CD8-positive, alpha-beta memory T cell (primary cell): ENCODE measurements at places on chromosomes 11 and 22.
A peak's percentile ranks its signal among the peaks of the same experiment; 100 is the strongest.

GRCh38 chr11:66559142-66559865 lies 9.1 kb downstream of the CTSF start:
- no peaks in the 10 kb centered on the region for H3K27me3 ChIP-seq
- no peaks in the 10 kb centered on the region for H3K36me3 ChIP-seq
- peaks cover 5% of the 10 kb centered on the region for H3K4me1 ChIP-seq

DNA sequence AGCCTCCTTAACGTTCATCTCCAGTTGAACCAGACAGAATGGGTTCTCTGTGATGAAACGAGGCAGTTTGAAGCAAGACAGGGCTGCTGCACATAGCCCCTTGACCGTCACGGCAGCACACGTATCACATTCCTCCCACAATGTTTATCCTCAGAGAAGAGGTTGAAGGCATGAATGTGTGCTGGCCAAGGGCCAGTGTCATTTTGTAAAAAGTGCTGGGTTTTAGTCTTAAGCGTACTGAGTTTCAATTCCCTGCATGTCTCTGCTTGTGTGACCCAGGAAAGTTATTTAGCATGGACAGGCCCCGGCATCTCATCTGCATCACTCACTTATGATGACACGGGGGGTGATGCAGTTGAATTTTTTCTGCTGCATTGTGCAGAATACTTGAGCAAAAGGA lies 31.6 kb downstream of the TTC12 start:
- no peaks in the 10 kb centered on the region for H3K27me3 ChIP-seq
- no peak overlapping the region for H3K27ac ChIP-seq
- H3K4me3 ChIP-seq: no peak overlapping the region

GRCh38 chr11:6640985-6641701 lies 14.5 kb downstream of the DCHS1 start:
- no peak overlapping the region for H3K4me3 ChIP-seq
- H3K4me1 ChIP-seq: peaks cover 27% of the 10 kb centered on the region
- DNase-seq: no peak

DNA sequence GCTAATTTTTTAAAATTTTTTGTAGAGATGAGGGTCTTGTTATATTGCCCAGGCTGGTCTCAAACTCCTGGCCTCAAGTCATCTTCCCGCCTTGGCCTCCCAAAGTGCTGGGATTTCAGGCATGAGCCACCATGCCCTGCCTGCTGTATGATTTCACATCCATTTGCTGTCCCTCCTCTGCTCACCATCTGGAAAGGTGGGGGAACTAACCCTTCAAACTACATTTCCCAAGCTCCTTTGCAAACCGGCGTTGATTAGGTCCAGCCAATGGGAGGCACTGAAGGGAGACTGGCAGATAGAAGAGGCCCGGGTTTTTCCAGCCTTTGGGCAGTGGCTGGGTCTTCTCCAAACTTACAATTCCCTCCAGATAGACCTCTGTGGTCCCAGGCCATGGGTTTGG lies 19.3 kb downstream of the RFPL1 start:
- H3K4me3 ChIP-seq: no peak overlapping the region
- H3K27ac ChIP-seq: no peak overlapping the region

GRCh38 chr11:94897330-94897768 lies 76.0 kb downstream of the CWC15 start:
- no peak overlapping the region for H3K27ac ChIP-seq
- H3K27me3 ChIP-seq: no peaks in the 10 kb centered on the region
- DNase-seq: no peak
- H3K36me3 ChIP-seq: no peaks in the 10 kb centered on the region

- H3K4me1 ChIP-seq: peaks cover 30% of the 10 kb centered on the region
- H3K4me3 ChIP-seq: peak overlapping the region; percentile 41
- H3K27me3 ChIP-seq: peaks cover 9% of the 10 kb centered on the region
- no peak overlapping the region for H3K27ac ChIP-seq
Measured at GRCh38 chr11:726278-727220, 20.5 kb downstream of the EPS8L2 start.

GRCh38 chr11:17014833-17015626 lies 816 bp upstream of the PLEKHA7 start:
- H3K27ac ChIP-seq: no peak overlapping the region
- no peaks in the 10 kb centered on the region for H3K4me1 ChIP-seq
- DNase-seq: peak; percentile 13
- H3K27me3 ChIP-seq: peaks cover 6% of the 10 kb centered on the region
- H3K36me3 ChIP-seq: no peaks in the 10 kb centered on the region
- H3K4me3 ChIP-seq: peak overlapping the region; percentile 66

GRCh38 chr11:9853929-9854552 lies 190.2 kb downstream of the SWAP70 start:
- H3K27me3 ChIP-seq: no peaks in the 10 kb centered on the region
- peaks cover 11% of the 10 kb centered on the region for H3K4me1 ChIP-seq
- H3K27ac ChIP-seq: no peak overlapping the region
- H3K4me3 ChIP-seq: no peak overlapping the region

GRCh38 chr11:13448876-13449275 lies 14.1 kb downstream of the BTBD10 start:
- H3K4me1 ChIP-seq: peaks cover 10% of the 10 kb centered on the region
- H3K27me3 ChIP-seq: no peaks in the 10 kb centered on the region
- H3K27ac ChIP-seq: no peak overlapping the region
- H3K4me3 ChIP-seq: no peak overlapping the region
- no peak for DNase-seq
- no peaks in the 10 kb centered on the region for H3K36me3 ChIP-seq

DNA sequence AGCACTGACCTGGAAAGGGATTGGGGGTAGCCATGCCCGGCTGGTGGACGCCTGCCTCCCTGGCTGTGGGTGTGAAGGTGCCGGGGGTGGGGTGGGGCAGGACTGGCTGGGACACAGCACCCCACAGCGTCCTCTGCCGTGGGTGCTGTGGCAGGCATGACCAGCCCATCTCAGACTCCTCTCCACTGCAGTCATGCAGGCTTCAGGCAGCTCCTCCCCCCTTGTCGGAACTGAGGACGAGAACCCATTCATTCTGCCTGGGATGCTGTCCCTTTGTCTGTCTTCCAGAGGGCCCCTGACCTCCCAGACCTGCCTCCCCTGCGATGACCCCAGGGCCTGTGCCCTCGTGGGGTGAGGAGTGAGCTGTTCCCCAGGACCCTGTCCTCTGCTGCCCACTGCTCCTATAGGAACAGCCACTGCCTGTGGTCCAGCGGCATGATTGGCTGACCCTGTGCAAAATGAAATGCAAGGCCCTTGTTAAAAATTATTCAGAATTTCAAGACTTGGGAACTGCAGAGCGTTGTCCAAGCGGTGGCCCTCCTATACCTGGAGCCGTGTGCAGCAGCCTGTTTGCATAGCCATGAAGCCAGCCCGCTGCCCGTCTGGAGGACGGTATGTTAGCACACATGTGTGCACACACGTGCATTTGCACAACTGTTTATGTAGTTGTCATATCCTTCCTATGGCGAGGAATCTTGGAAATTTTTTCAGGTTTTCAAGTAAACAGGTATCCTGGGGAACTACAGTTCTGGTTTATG lies 1122.3 kb downstream of the BRD1 start:
- H3K27me3 ChIP-seq: no peaks in the 10 kb centered on the region
- no peak overlapping the region for H3K27ac ChIP-seq
- H3K4me1 ChIP-seq: no peaks in the 10 kb centered on the region
- H3K4me3 ChIP-seq: no peak overlapping the region

DNA sequence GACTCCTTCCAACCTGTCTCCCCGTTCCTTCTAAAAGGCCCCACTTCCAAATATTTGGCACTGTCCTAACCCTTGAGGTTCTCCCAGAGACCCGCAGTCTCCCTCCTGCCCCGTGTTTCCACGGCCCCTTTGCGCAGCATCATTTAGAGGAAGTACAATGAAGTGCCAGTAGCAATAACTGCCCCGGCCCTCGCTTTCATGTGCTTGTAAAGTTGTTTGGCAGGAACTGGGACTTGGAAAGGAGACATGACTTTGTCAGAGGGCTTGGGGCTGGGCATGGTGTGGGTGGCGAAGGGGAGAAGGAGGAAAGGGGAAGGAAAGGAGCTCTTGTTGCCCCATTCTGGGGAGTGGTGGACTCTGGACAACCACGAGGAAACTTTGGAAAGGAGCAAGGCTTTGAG lies 2.6 kb downstream of the CD44 start:
- H3K27ac ChIP-seq: peak overlapping the region; percentile 95
- H3K4me1 ChIP-seq: peaks cover 65% of the 10 kb centered on the region
- H3K27me3 ChIP-seq: no peaks in the 10 kb centered on the region
- H3K36me3 ChIP-seq: no peaks in the 10 kb centered on the region
- peak overlapping the region; percentile 82 for H3K4me3 ChIP-seq

- no peak overlapping the region for H3K27ac ChIP-seq
- DNase-seq: no peak
- no peaks in the 10 kb centered on the region for H3K4me1 ChIP-seq
Measured at GRCh38 chr11:134638796-134639430, 226.9 kb upstream of the B3GAT1 start.

- peak overlapping the region; percentile 61 for H3K4me3 ChIP-seq
- no peak for DNase-seq
- no peaks in the 10 kb centered on the region for H3K27me3 ChIP-seq
- H3K4me1 ChIP-seq: peaks cover 13% of the 10 kb centered on the region
- H3K36me3 ChIP-seq: no peaks in the 10 kb centered on the region
Measured at GRCh38 chr22:25111579-25112517, 87.8 kb upstream of the CRYBB3 start.

DNA sequence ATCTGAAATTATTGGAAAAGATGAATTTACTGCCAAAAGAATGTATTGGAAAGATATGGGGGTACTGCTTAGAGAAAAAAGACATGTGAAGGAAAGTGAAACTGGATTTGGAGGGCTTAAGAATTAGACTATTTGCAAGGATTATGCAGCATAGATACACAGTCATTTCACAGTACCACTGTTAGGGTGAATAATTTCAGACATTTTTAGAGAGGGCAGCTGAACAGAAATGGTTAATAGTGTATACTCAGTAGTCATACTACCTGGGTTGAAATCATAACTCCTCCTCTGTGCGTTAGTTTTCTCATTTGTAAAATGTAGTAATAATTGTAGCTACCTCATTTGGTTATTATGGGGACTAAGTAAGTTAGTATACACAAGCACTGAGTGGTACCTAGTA lies 33.0 kb downstream of the GAS2 start:
- H3K36me3 ChIP-seq: no peaks in the 10 kb centered on the region
- H3K4me1 ChIP-seq: no peaks in the 10 kb centered on the region
- H3K27ac ChIP-seq: no peak overlapping the region
- no peak overlapping the region for H3K4me3 ChIP-seq

GRCh38 chr11:22339611-22340010 lies 1.4 kb downstream of the SLC17A6 start:
- H3K36me3 ChIP-seq: no peaks in the 10 kb centered on the region
- no peak overlapping the region for H3K27ac ChIP-seq
- no peak overlapping the region for H3K4me3 ChIP-seq
- no peak for DNase-seq
- H3K27me3 ChIP-seq: peaks cover 36% of the 10 kb centered on the region
- no peaks in the 10 kb centered on the region for H3K4me1 ChIP-seq

- H3K27ac ChIP-seq: no peak overlapping the region
- DNase-seq: no peak
- H3K4me1 ChIP-seq: no peaks in the 10 kb centered on the region
- peaks cover 30% of the 10 kb centered on the region for H3K36me3 ChIP-seq
Measured at GRCh38 chr11:47318166-47318565, 34.3 kb downstream of the MYBPC3 start.

- no peaks in the 10 kb centered on the region for H3K4me1 ChIP-seq
- no peaks in the 10 kb centered on the region for H3K27me3 ChIP-seq
- H3K36me3 ChIP-seq: no peaks in the 10 kb centered on the region
- H3K4me3 ChIP-seq: no peak overlapping the region
- no peak for DNase-seq
- H3K27ac ChIP-seq: no peak overlapping the region
Measured at GRCh38 chr11:95531116-95531515, 258.5 kb downstream of the FAM76B start.

DNA sequence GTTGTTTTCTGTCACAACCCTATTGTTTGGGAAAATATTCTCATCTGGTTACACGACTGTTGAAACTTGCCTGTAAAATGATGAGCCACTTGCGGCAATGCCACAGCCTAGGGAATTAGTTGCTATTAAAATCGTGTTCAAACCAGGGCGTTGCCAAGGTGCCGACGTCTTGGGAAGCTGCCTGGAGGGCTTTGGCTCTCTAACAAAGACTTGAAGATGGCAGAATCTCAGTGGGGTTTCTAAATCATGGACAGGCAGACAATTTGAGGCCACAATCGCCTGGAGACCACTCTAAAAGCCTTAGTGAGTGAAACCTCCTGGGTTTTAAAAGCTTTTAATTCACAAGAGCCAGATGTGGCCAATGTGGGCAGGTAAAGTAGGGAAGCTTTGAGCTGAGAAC lies 117.2 kb upstream of the BMAL1 start:
- no peaks in the 10 kb centered on the region for H3K27me3 ChIP-seq
- no peak overlapping the region for H3K4me3 ChIP-seq
- DNase-seq: no peak
- H3K27ac ChIP-seq: no peak overlapping the region

GRCh38 chr11:94402355-94402754 lies 1.1 kb upstream of the GPR83 start:
- no peaks in the 10 kb centered on the region for H3K36me3 ChIP-seq
- no peak overlapping the region for H3K27ac ChIP-seq
- no peak overlapping the region for H3K4me3 ChIP-seq
- H3K4me1 ChIP-seq: no peaks in the 10 kb centered on the region
- peaks cover 3% of the 10 kb centered on the region for H3K27me3 ChIP-seq

GRCh38 chr22:39247361-39247760 lies 2.6 kb upstream of the PDGFB start:
- no peak for DNase-seq
- no peak overlapping the region for H3K27ac ChIP-seq
- no peaks in the 10 kb centered on the region for H3K36me3 ChIP-seq

- no peaks in the 10 kb centered on the region for H3K36me3 ChIP-seq
- DNase-seq: no peak
- no peak overlapping the region for H3K4me3 ChIP-seq
- peaks cover 4% of the 10 kb centered on the region for H3K4me1 ChIP-seq
Measured at GRCh38 chr11:9347100-9347499, 32.7 kb upstream of the TMEM41B start.

GRCh38 chr11:28715726-28716125 lies 607.5 kb downstream of the METTL15 start:
- no peaks in the 10 kb centered on the region for H3K4me1 ChIP-seq
- no peak overlapping the region for H3K4me3 ChIP-seq
- no peaks in the 10 kb centered on the region for H3K27me3 ChIP-seq
- no peaks in the 10 kb centered on the region for H3K36me3 ChIP-seq

DNA sequence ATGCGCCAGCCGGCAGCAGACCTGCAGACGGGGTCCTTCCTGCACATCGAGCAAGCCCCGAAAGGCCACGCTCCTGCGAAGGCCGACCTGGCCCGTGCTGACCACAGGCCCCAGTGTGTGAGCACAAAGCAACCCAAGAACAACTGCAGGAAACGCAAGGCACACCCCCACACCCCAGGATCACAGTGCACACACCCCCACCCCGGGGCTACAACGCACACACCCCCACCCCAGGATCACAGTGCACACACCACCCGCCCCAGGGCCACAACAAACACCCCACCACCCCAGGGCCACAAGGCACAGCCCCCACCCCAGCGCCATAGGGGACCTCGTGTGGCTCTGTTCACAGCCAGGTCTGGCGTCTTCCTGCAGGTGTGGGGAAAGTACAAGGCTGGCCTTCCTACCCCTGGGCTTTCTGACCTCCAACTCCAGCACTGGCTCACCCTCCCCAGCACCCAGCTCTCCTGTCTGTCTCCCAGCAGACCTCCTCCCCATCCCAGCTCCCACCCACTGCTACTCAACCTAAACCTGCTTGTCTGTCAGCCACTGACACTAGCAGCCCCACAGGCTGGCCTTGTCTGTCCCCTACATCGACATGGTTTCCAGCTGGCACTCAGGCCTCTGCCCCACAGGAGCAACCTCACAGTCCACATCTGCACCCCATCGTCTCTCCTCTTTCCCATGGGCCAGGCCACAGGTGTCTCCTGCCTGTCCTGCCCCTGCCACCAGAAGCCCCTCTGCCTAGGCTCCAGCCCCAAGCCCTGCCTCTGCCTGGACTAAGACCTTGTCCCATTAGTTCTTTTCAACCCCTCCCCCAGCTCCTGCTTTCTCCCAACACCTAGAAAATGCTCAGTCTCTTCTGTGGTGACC lies 20.5 kb upstream of the EFCAB6 start:
- H3K4me3 ChIP-seq: no peak overlapping the region
- H3K36me3 ChIP-seq: no peaks in the 10 kb centered on the region
- no peaks in the 10 kb centered on the region for H3K27me3 ChIP-seq
- DNase-seq: no peak
- no peaks in the 10 kb centered on the region for H3K4me1 ChIP-seq
